ENCODE measurements at places on chromosomes 1 and 21.

GRCh38 chr1:17370618-17371017 is 1.4 kb upstream of the PADI6 start:
- peak; percentile 62 for DNase-seq

DNA sequence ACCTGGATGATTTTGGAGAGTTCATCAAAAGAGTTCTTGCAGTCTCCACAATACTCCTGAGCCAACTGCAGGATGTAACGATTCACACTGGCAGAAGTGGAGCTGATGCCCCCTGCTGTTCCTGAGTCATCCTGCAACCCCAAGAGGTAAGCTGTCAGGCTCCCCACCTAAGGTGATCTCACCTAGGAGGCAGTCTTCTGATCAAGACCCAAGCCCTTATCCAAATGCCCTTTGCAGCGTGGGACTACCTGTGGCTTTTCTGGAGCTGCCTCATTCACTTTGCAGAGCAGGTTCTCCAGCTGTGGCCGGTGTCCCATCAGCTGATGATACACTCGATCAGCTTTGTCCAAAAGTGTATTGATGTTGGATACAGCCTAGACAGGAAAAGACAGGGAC is 96.4 kb downstream of the UBR4 start:
- peak; percentile 49 for DNase-seq

DNA sequence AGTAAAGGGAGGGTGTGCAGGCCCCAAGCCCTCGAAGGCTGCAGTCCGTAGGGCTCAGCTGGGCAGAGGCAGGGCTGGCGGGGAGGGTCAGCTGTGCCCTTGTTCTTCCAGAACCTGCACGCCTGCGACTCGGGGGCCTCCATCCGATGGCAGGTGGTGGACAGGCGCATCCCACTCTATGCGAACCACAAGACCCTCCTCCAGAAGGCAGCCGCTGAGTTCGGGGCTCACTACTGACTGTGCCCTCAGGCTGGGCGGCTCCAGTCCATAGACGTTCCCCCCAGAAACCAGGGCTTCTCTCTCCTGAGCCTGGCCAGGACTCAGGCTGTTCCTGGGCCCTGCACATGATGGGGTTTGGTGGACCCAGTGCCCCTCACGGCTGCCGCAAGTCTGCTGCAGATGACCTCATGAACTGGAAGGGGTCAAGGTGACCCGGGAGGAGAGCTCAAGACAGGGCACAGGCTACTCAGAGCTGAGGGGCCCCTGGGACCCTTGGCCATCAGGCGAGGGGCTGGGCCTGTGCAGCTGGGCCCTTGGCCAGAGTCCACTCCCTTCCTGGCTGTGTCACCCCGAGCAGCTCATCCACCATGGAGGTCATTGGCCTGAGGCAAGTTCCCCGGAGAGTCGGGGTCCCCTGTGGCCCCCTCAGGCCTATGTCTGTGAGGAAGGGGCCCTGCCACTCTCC is 13.6 kb upstream of the LRRC3 start:
- no peak for DNase-seq

GRCh38 chr1:87715052-87715451 is 386.4 kb downstream of the LMO4 start:
- DNase-seq: no peak

DNA sequence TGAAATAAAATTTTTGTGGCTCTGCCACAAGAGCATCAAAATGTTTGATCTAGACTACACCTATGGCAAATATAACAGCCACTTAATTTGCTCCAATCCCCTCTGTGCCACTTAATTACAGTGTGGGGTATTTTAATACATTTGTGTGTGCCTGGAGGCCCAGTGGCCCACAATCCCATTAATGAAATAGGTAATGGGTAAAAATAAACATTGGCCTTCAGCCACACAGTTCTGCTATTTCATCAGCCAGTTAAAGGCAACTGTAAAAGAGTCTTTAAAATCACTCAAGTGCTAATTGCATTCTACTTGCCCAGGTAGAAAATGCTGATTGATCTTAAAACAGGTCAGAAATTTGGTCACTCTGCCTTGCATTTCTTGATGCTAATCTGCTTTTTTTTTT is 151.6 kb upstream of the UBE2U start:
- no peak for DNase-seq
